Colonic mucosa (tissue), 4 donors: ENCODE measurements at places on chromosomes 5 and 9. TPM values are rescaled to one million over a fixed set of nuclear protein-coding genes. Genes with fewer than 3 reads are reported as not detected.

PCDHA5 gene
- 0.13 TPM for total RNA-seq

LCN1 gene
- not detected for total RNA-seq

DNA sequence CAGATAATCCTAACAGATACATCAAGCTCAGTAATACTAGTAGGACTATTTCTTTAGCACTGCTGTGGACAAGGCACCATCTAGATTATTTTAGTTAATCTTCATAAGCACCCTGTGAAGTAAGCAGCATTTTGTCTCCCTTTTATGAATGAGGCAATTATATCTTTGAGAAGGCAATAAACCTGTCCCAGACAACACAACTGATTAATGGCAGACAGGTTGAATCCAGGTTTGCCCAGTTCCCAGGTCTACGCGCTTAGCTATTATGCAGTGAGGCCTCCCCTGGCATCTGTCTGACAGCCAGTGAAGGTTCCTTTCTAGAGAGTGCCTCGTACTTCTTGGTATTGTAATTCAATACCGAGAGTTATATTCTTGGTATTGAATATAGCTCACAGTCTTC, 9.7 kb upstream of the LVRN start:
- no peak overlapping the region for H3K4me3 ChIP-seq
- H3K4me1 ChIP-seq: no peaks in the 10 kb centered on the region
- no peak for DNase-seq
- H3K27me3 ChIP-seq: no peaks in the 10 kb centered on the region

ADGRD2 gene
- total RNA-seq: not detected

DNA sequence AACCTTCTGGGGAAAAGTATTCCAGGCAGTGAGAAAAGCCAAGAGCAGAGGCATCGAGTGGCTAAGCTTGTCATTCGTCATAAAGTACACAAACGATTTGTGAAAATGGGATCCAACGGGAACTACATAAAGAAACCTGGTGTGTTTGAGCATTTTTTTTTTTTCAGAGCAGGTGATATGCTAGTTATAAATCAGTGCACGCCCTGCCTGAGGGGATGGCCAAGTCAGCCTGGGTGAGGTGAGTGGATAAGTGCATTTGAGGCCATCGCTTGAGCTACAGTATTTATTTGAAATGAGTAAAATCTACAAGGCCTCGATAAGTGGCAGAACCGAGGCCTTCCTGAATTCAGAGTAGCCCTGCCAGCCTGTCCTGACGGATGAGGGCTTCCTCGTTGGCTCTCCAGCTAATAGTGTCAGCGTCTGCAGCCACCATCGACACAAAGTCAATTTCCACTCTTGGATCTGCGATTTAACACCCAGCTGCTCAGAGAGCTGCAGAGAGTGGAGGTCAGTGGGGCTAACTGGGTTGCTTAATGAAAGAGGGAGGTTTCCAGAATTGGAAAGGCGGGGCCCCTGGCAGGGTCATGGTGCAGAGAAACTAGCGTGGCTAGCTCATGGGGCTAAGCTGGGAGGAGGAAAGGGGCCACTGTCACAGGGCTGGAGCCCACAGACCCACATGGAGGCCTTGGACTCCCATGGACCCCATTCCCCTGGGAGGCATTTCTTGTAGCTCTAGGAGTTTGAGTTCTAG, 27.3 kb downstream of the PPARGC1B start:
- H3K4me3 ChIP-seq: no peak overlapping the region
- DNase-seq: peak; percentile 63
- H3K36me3 ChIP-seq: no peaks in the 10 kb centered on the region
- H3K4me1 ChIP-seq: peaks cover 15% of the 10 kb centered on the region

- H3K36me3 ChIP-seq: no peaks in the 10 kb centered on the region
- H3K27ac ChIP-seq: no peak overlapping the region
- H3K4me3 ChIP-seq: no peak overlapping the region
Measured at GRCh38 chr9:106038266-106039001, 344.1 kb downstream of the TMEM38B start.

- H3K36me3 ChIP-seq: no peaks in the 10 kb centered on the region
- H3K27me3 ChIP-seq: no peaks in the 10 kb centered on the region
- H3K4me1 ChIP-seq: no peaks in the 10 kb centered on the region
Measured at GRCh38 chr9:71353720-71354119, 232.3 kb upstream of the TRPM3 start.

GRCh38 chr9:21967169-21967568, 27.0 kb downstream of the CDKN2A start:
- peaks cover 90% of the 10 kb centered on the region for H3K27me3 ChIP-seq
- no peak overlapping the region for H3K27ac ChIP-seq
- no peak overlapping the region for H3K4me3 ChIP-seq
- no peaks in the 10 kb centered on the region for H3K36me3 ChIP-seq
- no peak for DNase-seq
